Thoracic aorta (tissue), 2 donors: ENCODE measurements at places on chromosomes 1 and 21. TPM values are rescaled to one million over a fixed set of nuclear protein-coding genes. Genes with fewer than 3 reads are reported as not detected.

DNA sequence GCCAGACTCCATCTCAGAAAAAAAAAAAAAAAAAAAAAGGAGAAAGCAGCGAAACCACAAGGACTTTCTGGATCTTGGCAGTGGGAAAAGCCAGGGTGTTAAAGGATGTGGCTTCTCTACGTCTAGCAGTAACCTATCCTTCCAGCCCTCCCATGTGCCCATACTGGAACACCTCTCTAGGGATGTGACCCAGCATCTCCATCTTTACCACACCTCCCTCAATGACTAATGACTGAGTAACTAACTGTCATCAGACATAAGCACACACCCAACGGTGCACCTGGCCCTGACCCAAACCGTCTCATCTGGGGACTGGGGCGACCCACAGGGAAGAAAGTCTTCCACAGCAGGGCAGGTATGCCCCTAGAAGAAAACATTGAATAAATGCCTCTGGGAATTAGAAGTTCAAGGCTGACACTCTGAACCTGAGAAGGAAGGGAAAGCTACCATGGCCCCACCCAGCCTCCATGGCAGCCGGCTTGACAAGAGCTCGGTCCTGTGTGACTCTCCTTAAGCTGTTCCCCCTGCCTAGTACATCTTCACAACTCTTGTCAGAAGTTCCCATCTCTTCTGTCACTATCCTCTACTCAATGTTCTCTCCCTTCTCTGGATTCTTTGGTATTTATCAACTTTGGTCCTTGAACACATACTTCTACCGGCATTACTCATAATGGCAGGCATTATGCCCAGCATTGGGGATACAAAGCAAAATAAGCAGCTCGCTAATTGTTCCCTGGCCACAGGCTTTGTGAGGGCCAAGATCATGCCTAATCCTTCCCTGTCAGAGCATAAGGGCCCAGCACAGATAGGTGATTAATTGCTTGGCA is 14.8 kb upstream of the PAQR6 start:
- H3K36me3 ChIP-seq: peaks cover 88% of the 10 kb centered on the region
- no peak for DNase-seq
- no peak overlapping the region for H3K4me3 ChIP-seq
- H3K27ac ChIP-seq: no peak overlapping the region
- no peaks in the 10 kb centered on the region for H3K4me1 ChIP-seq
- H3K27me3 ChIP-seq: no peaks in the 10 kb centered on the region

DNA sequence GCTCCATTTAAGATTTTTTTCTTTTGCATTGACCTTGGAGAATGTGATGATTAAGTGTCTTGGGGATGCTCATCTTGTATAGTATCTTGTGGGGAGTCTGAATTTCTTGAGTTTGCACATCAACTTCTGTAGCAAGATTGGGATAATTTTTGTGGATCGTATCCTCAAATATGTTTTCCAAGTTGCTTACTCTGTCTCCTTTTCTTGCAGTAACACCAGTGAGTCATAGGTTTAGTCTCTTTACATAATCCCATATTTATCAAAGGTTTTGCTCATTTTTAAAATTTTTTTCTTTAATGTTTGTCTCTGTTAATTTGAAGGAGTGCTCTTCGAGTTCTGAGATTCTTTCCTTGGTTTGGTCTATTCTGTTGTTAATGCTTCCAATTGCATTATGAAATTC is 41.7 kb upstream of the ANGPTL1 start:
- no peak overlapping the region for H3K4me3 ChIP-seq
- no peak overlapping the region for H3K27ac ChIP-seq
- DNase-seq: no peak
- no peaks in the 10 kb centered on the region for H3K4me1 ChIP-seq

DNA sequence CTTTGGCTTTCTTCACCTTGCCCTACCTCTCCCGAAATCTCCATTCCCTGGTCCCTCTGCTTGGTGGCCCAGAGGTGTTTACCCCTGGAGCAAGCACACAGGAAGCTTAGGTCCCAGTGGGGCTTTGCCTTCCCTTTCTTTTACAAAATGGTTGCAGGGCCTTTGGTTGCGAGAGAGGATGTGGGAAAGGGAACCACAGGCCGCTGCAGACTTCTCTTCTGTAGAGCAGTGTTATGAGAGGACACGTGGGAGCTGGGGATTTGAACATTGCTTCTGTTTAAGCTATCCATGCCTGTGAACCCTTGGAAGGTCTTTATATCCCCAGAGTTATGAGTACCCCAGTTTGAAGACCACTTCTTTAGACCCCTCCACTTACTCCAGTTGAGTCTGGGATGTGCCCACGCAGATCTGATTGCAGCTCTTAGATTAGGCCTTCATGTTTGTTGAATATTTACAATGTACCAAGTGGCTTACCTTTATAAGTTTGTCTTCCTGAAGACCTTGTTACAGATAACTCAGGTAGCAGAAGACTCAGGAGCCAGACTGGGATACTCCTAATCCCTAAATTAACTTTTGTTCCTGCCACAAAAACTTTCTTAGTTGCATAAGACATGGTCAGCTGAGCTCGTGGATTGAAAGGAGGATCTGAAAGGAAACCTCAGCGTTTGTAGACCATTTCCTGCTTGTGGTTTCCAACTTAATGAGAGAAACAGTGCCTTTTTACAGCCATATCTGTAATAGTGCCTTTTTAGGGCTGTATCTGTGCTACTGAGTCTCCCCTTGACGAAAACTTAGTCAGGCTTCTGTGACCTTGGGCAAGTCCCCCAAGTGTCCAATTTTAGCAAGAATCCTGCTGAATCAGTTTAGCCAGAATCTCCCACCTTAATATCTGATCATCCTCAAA is 21.9 kb upstream of the IVNS1ABP start:
- no peak for DNase-seq
- H3K36me3 ChIP-seq: no peaks in the 10 kb centered on the region
- no peaks in the 10 kb centered on the region for H3K27me3 ChIP-seq
- H3K4me1 ChIP-seq: no peaks in the 10 kb centered on the region

GRCh38 chr1:99766378-99766800 is at the start of gene FRRS1:
Gene FRRS1, minus strand, starts transcription at chr1:99766635. Its CDS starts 17,867 bp downstream, at chr1:99748768.
- H3K27me3 ChIP-seq: no peaks in the 10 kb centered on the region
- peaks cover 19% of the 10 kb centered on the region for H3K4me1 ChIP-seq
- DNase-seq: no peak
- peak within 1 kb of the TSS; percentile 80 for H3K4me3 ChIP-seq
- H3K27ac ChIP-seq: peak within 1 kb of the TSS; percentile 80

- no peaks in the 10 kb centered on the region for H3K27me3 ChIP-seq
- no peak overlapping the region for H3K4me3 ChIP-seq
- H3K36me3 ChIP-seq: no peaks in the 10 kb centered on the region
These were observed 37.1 kb upstream of the KANK4 start for GRCh38 chr1:62356257-62356835.

DCST2 gene
- total RNA-seq: 0.42 TPM

DNA sequence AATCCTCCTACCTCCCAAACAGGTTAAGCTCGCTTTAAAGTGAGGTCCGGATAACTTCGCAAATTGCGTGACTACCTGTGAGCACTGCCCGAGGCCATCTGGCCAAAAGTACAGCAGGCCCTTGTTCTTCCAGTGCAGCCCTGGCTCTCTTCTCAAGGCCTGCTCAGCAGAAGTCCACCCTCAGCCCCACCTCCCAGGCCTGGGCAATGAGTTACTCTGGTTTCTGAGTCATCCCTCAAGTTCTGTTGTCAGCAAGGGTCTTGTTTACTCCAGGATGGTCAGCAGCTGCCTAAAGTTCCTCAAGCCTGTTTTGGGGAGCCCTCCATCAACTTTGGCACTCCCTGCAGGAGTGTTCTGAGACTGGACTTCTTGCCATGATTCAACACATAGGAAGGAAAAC is 101.7 kb downstream of the BCAR3 start:
- peaks cover 37% of the 10 kb centered on the region for H3K36me3 ChIP-seq
- H3K4me1 ChIP-seq: peaks cover 27% of the 10 kb centered on the region
- no peaks in the 10 kb centered on the region for H3K27me3 ChIP-seq
- DNase-seq: no peak
- no peak overlapping the region for H3K4me3 ChIP-seq

- peaks cover 8% of the 10 kb centered on the region for H3K4me1 ChIP-seq
- H3K36me3 ChIP-seq: peaks cover 4% of the 10 kb centered on the region
These were observed 49.4 kb upstream of the KIAA1614 start for GRCh38 chr1:180863158-180863775.
